Endodermal cell (in vitro differentiated cells): ENCODE measurements at places on chromosomes 2 and 18. TPM values are rescaled to one million over a fixed set of nuclear protein-coding genes. Genes with fewer than 3 reads are reported as not detected.

Gene ZSWIM2
- total RNA-seq: not detected in 3 replicates

Gene RAB6C
- total RNA-seq: 0.22 TPM in 1 of 3 replicates, not detected in the others

Gene KIAA2012
- 0.19 to 0.72 TPM (median 0.62 TPM) in 3 replicates for total RNA-seq

Gene TCF23
- total RNA-seq: not detected in 3 replicates

Gene COL3A1
- total RNA-seq: not detected in 2 replicates

Gene MOCOS
- 0.51 to 1.0 TPM (median 0.66 TPM) in 3 replicates for total RNA-seq

Gene PIAS2
- total RNA-seq: 52.0 to 97.5 TPM (median 53.9 TPM) in 3 replicates
